ENCODE measurements at places on chromosomes 3 and 15. TPM values are rescaled to one million over a fixed set of nuclear protein-coding genes. Genes with fewer than 3 reads are reported as not detected.

VEPH1 gene
- total RNA-seq = 138 TPM

C3orf85 gene
- total RNA-seq = not detected

ECE2 gene
- not detected for total RNA-seq

CASR gene
- not detected for total RNA-seq

DUT gene
- total RNA-seq = 99.5 TPM

SENP5 gene
- total RNA-seq = 21.1 TPM

LRRN1 gene
- total RNA-seq = not detected

LRRC2 gene
- 0.64 TPM for total RNA-seq

BOC gene
- 0.27 TPM for total RNA-seq

ATP8B4 gene
- total RNA-seq = under 0.01 TPM

GRAMD2A gene
- total RNA-seq = 0.20 TPM

RYR3 gene
- total RNA-seq = not detected

COLQ gene
- 0.93 TPM for total RNA-seq

SLC38A3 gene
- not detected for total RNA-seq

CHST13 gene
- not detected for total RNA-seq

HCN4 gene
- total RNA-seq = not detected

CPB1 gene
- not detected for total RNA-seq

ZNF385D gene
- total RNA-seq = 4.5 TPM

TRIM59 gene
- total RNA-seq = 28.0 TPM

SORD gene
- total RNA-seq = 16.7 TPM

WNT7A gene
- not detected for total RNA-seq

NEK10 gene
- total RNA-seq = 0.30 TPM

IL17RB gene
- total RNA-seq = not detected

AHSG gene
- not detected for total RNA-seq

ARHGAP11A gene
- total RNA-seq = 21.2 TPM

LCMT2 gene
- total RNA-seq = 4.5 TPM

CHRNA7 gene
- 0.73 TPM for total RNA-seq

TMEM40 gene
- total RNA-seq = not detected

GPR62 gene
- total RNA-seq = 0.20 TPM

CNTN6 gene
- not detected for total RNA-seq

LRRIQ4 gene
- total RNA-seq = not detected

CD86 gene
- total RNA-seq = not detected

MNS1 gene
- 1.3 TPM for total RNA-seq

LARP6 gene
- total RNA-seq = 32.3 TPM

GMPPB gene
- 65.8 TPM for total RNA-seq

RTF1 gene
- 20.1 TPM for total RNA-seq

SOX14 gene
- not detected for total RNA-seq
